Left lung (tissue), 14 donors: ENCODE measurements at places on chromosomes 12 and 14. TPM values are rescaled to one million over a fixed set of nuclear protein-coding genes. Genes with fewer than 3 reads are reported as not detected.

Gene LHX5
- not detected for polyA plus RNA-seq

Gene PRIMA1
- 0.69 TPM for polyA plus RNA-seq

Gene CLEC1A
- polyA plus RNA-seq = 23.0 TPM

Gene KRT6C
- not detected for polyA plus RNA-seq

Gene TMEM233
- polyA plus RNA-seq = 1.1 TPM

Gene CTSG
- polyA plus RNA-seq = 2.9 TPM
